CD4-positive, alpha-beta T cell treated with Interleukin-17A for 4 hours (primary cell): ENCODE measurements at places on chromosomes 12 and 14.

DNA sequence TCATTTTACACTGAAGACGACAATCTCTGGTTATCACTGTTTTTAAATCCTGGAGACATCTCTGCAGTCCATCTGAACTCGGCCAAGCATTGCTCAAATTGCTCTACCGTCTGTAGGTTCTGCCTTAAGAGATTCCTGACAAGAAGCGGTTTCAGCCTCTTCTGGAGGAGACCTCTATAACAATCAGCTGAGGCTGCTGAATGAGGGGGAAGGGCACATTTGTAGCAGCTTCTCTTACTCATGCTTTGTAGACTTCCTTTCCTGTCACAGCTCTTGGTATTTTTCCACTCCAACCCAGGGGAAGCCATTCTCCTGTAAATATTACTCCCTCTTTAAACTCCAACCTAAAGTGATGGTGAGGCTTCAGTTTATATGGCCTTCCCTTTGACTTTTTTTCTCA lies 3.0 kb downstream of the ARG2 start:
- DNase-seq = peak; percentile 28

- no peak for DNase-seq
Measured at GRCh38 chr12:25472453-25472852, 80.6 kb downstream of the LMNTD1 start.

DNA sequence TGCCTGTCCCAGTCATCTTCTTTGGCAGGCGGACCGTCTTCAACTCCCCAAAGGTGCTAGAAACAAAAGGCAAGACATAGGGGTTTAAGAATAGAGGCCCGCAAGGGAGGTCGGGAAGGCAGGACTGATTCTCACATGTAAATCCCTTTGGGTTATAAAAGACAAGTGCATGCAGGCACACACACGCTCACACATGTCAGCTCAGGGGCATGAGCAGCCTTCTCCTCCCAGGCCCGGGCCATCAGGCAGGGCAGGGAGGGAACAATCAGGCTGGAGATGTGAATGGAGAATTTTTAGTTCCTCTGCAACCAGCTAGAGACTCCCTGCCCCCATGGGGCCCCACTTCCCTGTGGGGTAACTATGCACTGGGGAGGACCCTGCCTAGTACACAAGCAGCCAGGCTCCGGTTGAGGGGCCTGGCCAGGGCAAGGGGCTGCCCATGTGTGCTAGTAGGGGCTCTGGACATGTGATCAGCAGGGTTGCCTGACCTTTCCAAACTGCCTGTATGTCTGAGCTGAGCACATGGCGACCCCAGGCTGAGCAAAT lies 107.2 kb downstream of the RBM19 start:
- DNase-seq = no peak

DNA sequence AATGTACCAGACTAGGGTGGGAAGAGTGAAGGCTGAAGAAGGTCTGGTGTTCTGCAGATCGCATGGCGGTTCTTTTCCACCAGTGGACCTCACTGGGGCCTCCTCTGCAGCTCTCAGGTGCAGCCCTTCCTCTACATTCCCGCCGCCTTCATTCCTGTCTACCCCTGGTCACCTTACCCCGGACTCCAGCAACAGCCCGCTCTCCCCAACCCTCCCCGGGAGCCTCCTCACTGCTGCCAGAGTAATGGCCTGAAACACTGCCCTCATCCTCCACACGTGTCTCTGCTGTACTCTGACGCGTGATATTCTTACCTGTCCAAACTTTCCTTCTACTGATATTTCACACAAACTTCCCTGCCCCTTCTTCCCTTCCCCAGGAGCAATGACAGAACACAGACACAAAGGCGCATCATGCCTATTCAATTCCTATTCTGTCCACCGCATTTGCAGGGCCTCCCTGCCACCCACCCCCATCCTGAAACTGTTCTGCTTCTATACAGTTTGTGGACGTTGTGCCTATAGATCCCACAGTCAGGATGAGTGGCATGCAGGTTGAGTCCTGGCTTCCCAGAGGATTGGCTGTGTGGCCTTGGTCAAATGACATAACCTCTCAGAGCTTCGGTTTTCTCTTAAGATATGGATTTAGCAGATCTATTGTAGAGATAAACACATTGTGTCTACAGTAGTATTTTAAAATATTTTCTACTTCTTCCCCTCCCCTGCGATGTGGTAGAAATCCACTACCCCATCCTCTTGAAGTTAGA lies 1.7 kb upstream of the NUAK1 start:
- DNase-seq = no peak

GRCh38 chr14:100828031-100828769 lies 2.3 kb downstream of the MEG3 start:
- no peak for DNase-seq
